ENCODE measurements at places on chromosomes 2 and 18.

DNA sequence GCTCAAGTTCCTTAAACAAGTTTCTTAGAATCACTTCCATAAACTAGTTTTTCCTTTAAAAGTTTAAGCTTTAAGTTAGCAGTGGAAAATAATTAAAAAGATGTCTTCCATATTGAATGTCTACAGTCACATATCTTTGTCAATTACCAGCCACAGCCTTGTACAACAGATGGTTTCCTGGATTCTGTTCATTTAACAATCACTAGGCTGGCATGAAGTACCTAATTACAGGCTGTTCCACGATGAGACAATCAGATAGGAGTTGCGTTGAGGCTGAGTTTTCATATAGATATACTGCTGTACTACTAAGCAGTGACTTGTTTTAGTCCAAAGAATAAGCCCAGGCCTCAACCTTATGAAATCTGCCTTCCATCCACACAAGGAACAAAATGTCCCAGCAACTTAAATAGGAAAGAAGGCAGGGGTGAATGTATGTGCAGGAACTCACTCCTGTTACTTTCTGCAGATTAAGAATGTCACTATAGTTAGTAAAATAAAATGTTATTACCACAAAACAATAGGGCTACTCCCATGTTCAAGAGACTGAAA lies 131.0 kb downstream of the ZAP70 start:
- DNase-seq = no peak

DNA sequence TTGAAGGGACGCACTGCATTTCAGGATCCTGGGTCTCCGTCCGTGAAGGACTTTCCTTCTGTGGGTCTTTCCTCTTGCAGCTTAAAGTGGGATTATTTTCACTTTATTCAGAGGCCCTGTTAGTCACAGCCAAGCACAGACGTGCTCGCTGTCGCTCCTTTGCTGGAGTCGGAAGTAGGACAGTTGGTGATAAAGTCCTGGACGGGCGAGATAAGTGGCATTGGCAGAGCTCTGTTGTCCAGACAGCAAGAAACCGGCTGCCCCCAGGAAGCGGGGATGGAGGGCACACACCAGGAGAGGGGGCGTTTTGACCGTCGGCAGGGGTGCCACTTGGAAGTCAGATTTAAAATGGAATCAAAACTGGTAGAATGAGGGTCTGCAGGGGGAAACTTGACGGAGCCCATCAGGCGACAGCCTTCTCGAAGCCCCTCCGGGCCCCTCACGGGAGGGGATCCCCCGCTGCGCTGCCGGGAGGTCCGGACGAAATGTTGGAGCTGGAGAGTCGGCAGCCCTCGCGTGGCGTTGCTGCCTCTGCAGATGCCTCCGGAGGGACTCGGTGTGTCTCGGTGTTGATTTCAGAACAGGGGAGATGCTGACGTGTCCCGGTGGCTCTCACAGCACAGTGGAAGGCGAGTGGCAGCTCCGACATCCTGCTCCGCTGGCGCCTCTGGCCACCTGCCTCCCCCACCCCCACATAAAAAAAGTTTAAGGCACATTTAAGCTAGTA lies 124.2 kb downstream of the NFATC1 start:
- no peak for DNase-seq

DNA sequence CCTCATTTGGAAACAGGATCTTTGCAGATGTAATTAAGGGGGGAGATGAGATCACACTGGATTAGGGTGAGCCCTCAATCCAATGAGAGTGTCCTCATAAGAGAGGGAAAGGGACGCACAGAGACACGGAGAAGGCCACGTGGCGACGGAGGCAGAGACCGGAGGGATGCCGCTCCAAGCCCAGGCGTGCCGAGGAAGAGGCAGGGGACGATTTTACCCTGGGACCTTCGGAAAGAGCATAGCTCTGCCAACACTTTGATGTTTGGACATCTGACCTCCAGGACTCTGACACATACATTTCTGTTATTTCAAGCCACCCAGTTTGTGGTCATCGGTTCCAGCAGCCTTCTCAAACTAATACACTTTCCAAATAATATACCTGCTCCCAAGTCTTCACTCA lies 84.4 kb upstream of the ZCCHC2 start:
- no peak for DNase-seq

DNA sequence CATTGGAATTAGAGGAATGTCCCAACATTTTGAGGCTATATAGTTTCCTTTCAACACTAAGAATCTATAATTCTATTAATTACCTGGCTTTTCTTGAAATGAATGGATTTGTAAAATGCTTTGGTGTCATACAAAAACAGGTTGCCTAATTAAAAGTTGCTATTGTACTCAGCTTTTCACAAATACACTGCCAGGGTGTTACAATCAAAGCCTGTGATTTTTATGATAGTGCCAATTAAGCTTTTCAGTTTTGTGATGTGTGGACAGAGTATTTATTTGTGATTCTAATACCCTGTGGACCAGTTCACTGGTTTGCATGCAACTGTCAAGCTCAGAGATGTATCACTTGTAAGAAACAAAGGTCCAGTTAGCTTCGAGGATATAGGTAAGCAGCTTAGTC lies 71.8 kb downstream of the NAB1 start:
- DNase-seq = no peak

DNA sequence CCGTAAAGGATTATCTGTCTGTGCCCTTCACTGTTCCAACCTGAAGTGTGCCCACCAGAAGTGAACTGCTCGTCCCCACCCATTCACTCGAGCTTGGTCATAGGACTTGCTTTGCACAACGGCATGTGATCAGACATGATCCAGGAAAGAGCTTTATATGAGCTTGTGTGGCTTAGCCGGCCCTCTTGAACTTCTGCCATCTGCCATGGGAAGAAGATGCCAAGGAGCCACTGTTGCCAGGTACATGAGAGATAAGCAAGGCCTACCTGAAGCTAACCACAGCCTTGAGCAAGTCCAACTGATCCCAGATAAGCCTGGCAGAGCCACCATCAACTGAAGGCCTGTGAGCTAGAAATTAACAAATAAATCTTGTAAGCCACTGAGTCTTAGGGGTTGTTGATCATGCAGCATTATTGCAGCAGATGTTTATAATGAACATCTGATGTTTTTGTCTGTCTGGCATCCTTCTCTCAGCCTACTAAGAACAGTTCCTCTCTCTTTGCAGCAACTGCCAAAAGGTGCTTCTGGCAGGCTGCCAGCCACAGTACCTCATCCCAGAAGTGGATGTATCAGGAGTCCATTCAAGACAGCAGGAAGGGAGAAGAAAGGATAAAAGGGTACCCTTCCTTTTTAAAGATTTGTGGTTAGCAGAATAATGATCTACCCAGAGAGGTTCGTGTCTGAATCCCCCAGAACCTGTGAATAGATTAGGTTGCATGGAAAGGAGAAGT lies 16.8 kb downstream of the DBI start:
- peak; percentile 11 for DNase-seq
